ENCODE measurements at places on chromosomes 1 and 21.

- DNase-seq: no peak
These were observed 37.4 kb upstream of the ZBTB40 start for GRCh38 chr1:22414244-22414751.

GRCh38 chr1:36387141-36387949, 1.6 kb upstream of the STK40 start:
- no peak for DNase-seq

- peak; percentile 57 for DNase-seq
These were observed 491.6 kb upstream of the C1orf87 start for GRCh38 chr1:60564916-60565750.

GRCh38 chr1:194159941-194160340, 973.5 kb upstream of the B3GALT2 start:
- DNase-seq: no peak

- peak; percentile 52 for DNase-seq
These were observed 448.7 kb downstream of the PTBP2 start for GRCh38 chr1:97170300-97170699.

- peak; percentile 42 for DNase-seq
These were observed 27.9 kb downstream of the RGS5 start for GRCh38 chr1:163174524-163175437.
